Renal cortex interstitium (tissue), 15 donors: ENCODE measurements at places on chromosomes 6 and 20. TPM values are rescaled to one million over a fixed set of nuclear protein-coding genes. Genes with fewer than 3 reads are reported as not detected.

DNA sequence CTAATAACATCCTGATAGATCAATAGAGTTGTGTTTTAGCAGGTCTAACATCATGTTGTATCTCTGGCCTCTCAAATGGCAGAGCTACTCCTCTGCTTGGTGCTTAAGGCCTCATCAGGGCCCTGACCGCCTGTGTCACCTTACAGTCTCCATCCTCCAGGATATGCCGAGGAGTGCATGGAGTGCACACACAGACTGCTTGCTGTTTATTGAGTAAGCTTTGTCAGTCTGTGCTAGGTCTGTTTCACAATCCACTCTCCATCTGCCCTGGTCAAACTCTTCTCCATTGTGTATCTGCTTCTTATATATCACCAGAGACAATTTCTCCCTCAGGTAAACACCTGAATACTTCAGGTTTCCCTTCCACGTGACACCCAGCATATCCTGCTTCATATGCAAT, 136.1 kb downstream of the SLC24A3 start:
- DNase-seq: no peak

GRCh38 chr6:136751522-136751956, 40.7 kb downstream of the MAP3K5 start:
- no peak for DNase-seq

DNA sequence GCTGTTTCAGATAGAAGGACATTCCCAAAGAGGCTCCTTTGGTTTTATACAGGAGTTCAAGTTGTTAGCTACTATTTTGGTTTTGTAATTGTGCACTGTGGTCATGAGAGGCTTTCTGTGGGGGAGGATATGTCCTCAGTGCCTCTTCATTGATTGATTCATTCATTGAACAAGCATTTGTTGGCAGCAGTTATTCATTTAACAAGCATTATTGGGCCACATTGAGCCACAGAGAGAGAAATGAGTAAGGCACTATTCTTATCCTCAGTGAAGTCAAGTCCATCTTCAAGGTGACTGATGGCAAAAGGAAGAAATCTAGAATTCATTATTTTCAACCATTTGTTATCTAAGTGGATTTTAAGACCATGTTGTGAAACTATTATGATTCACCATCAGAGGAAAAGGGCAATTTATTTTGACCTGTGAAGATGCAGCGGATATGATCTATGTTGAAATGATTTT, 697.2 kb upstream of the CITED2 start:
- no peak for DNase-seq

GRCh38 chr20:8213831-8214587, 81.9 kb downstream of the PLCB1 start:
- no peak for DNase-seq

GRCh38 chr6:167119670-167120582, 3.0 kb upstream of the CCR6 start:
- DNase-seq: no peak

DNA sequence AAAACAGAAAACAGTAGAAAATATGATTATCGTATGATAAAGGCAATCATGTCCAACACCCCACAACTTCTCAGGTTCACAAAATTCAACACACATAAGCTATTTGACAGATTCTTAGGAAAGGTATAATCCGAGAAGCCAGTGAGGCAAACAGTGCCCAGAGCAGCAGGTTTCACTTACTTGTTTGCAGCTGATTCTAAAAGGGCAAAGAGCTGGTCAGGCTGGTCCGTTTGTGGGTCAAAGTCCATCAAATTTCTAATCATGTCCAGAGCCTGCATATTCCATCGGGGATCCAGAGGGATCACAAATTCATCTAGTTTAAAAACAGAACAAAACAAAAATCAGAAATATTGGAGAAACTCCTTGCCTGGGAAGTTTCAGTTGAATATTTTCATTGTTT, 69.8 kb upstream of the LYRM2 start:
- DNase-seq: no peak

- no peak for DNase-seq
These were observed 153.1 kb downstream of the GMPR start for GRCh38 chr6:16391451-16391912.

GRCh38 chr6:80594461-80594860, 488.0 kb downstream of the BCKDHB start:
- DNase-seq: no peak

GRCh38 chr6:25777856-25778649, 23.5 kb downstream of the SLC17A4 start:
- no peak for DNase-seq

- DNase-seq: no peak
These were observed 17.0 kb upstream of the CST3 start for GRCh38 chr20:23654717-23655116.

GRCh38 chr6:33142501-33143070, 49.7 kb downstream of the COL11A2 start:
- no peak for DNase-seq

DNA sequence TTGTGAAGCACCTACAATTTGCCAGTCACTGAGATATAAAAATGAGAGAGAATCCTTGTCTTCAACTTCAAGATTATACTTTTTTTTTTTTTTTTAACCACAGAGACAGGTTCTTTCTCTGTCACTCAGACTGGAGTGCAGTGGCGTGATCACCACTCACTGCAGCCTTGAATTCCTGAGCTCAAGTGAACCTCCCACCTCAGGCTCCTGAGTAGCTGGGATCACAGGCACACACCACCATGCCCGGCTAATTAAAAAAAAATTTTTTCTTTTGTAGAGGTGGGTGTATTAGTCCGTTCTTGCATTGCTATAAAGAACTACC, 51.6 kb upstream of the PMEPA1 start:
- no peak for DNase-seq

GRCh38 chr6:69349771-69350170, 447.0 kb downstream of the LMBRD1 start:
- DNase-seq: no peak

DNA sequence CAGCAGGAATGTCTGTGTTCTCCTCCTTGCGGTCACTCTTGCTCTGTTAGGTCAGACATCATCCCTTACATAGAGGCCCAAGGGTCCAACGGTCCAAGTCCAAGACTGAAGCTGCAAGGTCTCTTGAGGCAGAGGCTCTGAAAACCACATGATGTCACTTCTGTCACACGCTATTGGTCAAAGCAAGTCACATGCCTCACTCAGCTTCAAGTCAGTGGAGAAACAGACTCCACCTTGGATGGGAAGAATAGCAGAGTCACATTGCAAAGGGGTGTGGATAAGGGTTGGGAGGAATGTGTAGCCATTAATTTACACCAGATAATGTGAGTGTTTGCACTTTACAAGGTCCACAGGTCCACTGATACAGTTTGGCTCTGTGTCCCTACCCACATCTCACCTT, 17.5 kb downstream of the SLC52A3 start:
- DNase-seq: no peak

DNA sequence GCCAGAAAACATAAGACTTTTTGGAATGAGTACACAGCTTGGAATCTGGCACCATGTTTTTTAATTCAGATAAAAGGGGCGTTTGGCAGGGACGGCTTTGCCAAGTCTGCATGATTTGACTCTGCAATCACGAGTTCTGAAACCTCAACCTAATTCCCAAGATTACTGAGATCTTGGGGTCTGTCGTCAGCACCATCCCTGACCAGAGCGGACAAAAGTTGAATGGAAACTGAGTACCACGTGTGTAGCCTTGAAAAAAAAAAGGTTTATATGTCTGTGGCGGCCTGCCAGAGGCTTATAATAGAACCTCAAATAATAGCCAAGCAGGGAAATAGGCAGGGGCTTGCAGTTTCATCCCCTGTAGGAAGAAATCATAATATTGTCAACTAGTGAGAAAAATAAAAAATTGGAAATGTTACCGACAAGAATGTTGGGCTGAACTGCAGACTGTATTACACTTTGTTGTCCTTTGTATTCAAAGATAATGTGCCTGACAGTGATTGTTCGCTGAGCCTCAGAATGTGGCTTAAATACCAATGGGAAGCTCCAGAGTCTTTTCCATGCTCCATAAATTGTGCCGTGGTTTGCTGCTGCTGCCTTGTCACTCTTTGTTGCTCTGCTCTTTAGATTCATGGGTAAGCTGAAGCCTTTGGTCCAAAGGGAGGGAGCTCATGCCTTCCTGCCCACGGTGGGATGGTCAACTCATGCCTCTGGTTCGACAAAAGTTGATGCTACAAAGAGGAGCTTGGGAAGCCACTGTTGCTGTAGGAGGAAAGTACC, 118.8 kb upstream of the ARID1B start:
- DNase-seq: peak; percentile 47

DNA sequence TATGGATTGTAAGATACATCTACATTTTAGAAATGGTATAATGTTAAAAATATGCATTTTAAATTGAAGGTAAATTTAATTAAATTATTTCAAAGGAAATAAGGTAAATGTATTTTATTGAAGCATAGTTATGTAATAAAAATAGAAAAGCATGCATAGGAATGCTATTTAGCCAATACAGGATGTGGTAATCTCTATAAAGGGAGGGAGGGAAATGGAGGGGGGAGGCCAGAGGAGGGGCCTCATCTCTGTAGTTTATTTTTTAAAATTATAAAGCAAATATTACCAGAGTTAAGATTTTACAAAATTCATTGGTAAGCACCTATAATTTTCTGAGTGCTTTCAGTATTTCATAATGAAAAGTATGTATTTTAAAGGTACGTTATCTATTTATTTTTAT, 27.2 kb downstream of the SLC16A10 start:
- DNase-seq: no peak

GRCh38 chr6:24898676-24899075, 37.1 kb downstream of the RIPOR2 start:
- DNase-seq: no peak

The PROKR2 gene
- 0.26 TPM for polyA plus RNA-seq

The OPRM1 gene
- not detected for polyA plus RNA-seq

The RSPH9 gene
- 1.7 TPM for polyA plus RNA-seq

The ROS1 gene
- 0.14 TPM for polyA plus RNA-seq
